ENCODE measurements at places on chromosomes 4 and X.

- no peak for DNase-seq
These were observed 7.9 kb downstream of the OGT start for GRCh38 chrX:71540801-71541200.

DNA sequence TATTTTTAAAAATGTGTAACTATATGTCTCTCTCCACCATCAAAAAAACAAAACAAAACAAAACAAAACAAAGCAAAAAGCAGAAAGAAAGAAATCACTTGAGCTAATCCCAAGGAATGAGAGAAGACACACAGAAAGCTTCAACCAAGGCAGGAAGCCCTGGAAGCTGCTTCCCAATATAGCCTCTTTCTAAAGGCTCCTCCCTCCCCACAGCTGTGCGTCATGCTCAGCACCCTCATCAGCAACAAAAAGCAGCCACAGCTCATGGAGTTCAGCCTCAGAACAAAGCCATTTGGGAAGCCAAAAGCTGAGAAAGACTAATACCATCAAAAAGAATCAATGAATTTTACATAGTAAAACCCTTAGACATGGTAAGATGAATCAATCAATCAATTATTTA lies 501.6 kb upstream of the SMIM31 start:
- DNase-seq: no peak

- peak; percentile 23 for DNase-seq
These were observed 105.4 kb downstream of the POLA1 start for GRCh38 chrX:24799078-24799477.

DNA sequence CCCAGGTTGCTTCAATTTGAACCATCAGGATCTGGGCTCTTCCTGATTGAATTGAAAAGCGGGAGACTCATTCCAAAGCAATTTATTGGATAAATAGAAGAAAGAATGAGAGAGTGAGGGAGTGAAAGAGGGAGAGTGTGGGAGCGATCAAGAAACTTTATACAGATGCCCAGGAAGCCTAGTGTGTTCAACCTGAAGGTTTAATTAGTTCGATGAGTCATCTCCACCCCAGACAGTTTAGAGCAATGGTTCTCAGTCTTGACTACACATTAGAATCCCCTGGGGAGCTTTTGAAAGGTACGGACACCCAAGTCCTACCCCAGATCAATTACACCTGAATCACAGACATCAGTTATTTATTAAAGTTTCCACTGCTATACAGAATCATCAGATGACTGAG lies 61.5 kb downstream of the GEMIN8 start:
- DNase-seq: no peak

DNA sequence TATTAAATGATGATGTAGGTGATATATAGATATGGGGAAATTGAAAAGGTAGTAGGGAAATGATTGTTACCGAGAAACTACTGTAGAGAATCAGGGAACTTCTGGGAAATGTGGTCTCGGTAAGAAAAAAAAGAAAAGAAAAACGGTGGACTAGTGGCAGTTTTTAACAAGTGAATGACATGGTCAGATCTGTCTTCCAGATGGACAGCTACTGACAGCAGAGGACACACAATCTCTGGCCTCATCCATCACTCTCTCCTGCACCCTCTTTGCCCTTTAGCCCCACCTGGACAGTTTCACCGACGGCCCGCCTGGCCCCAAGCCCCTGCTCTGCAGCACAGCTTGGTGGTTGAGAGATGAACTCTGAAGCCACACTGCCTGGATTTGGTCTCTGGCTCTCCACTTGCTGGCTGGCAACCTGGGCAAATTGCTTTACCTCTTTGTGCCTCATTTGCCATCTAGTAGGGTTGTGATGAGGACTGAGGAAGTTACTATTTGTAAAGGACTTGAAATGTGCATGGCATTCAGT lies 23.4 kb downstream of the RBM47 start:
- no peak for DNase-seq

- DNase-seq: no peak
These were observed 514.2 kb upstream of the DIPK2B start for GRCh38 chrX:45714866-45715265.

- DNase-seq: no peak
These were observed 403.6 kb upstream of the ANXA10 start for GRCh38 chr4:167688660-167689142.

GRCh38 chr4:141659539-141659938 lies 23.2 kb downstream of the IL15 start:
- DNase-seq: no peak

- no peak for DNase-seq
These were observed 50.3 kb downstream of the STPG2 start for GRCh38 chr4:98092833-98093439.

- no peak for DNase-seq
These were observed 156.3 kb downstream of the BTC start for GRCh38 chr4:74638001-74638400.

DNA sequence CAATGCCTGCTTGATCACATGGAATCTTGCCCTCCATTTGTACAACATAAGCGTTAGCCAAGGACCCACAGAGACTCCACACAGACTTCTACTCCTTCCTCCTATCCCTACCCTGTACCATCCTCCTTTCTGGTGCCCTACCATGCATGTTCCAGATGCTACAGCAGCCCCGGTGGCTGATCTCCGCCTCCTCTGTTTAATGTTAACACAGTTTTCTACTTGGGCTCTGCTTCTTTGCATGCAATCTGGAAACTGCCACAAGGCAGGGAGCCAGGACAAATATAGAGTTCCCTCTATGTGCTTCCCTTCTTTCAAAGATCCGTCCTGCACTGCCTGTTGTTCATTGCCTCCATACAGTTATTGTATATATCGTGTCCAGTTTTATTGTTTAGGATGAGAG lies 368.6 kb upstream of the TENM3 start:
- no peak for DNase-seq

- DNase-seq: no peak
These were observed 44.5 kb upstream of the IL2 start for GRCh38 chr4:122500852-122501501.

- DNase-seq: no peak
These were observed 96.4 kb downstream of the ANAPC10 start for GRCh38 chr4:145001635-145002034.

DNA sequence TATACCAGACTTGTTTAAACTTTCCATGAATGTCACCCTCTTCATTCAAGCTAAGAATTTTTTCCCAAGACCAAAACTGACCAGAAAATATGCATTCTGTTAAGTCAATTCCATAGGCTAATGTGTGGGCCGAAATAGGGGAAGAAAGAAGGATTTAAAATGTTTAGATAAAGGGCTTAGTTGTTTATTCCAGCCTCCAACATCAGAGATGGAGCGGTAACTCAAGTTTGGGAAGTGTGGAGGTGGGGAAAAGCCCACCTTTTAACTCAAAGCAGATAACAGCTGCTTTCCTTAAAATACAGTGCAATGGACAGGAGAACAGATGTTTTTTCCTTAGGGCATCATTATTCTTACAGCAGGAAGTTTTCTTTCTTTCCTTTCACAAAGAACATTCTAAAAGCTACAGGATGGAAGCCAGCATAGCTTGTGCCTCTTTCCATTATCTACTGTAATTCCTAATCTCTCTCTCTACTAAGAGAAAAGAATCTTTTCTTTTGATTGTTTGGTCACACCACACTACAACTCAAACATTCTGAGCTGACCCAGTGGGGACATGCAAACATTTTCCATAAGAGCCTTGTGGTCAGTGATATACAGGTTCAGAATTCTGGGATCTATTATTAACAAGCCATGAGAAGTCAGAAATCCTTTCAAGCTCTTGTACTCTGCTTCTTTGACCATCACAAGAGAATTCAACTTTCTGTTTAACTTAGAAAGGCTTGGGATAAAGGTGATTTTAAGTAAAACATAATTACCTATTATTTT lies 101.6 kb downstream of the PDE5A start:
- DNase-seq: no peak

DNA sequence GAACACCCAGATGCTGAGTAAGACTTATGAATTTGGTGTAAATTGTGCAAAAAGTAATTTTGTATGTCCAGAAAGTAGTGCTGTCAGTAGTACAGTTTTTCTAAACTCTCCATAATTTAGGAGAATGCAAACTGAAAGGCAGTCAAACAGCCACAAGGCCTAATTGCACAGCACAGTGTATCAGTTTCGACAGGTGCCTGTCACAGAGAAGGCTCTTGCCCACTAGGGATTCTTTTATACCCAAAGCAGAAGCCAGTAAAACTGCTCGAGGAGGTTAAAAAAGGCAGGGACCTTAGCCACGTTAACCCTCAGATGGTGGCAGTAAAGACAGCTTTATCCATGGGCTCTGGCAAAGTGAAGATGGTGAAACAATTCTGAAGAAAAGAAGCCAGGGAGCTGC lies 69.4 kb upstream of the GATB start:
- DNase-seq: no peak

- no peak for DNase-seq
These were observed 29.8 kb downstream of the IQCM start for GRCh38 chr4:149785696-149786431.

- DNase-seq: no peak
These were observed 1304.0 kb downstream of the FAM133A start for GRCh38 chrX:94977986-94978385.

GRCh38 chrX:110691446-110691845 lies 104.2 kb downstream of the CHRDL1 start:
- no peak for DNase-seq

- DNase-seq: no peak
These were observed 29.9 kb downstream of the TBL1X start for GRCh38 chrX:9494771-9495170.

DNA sequence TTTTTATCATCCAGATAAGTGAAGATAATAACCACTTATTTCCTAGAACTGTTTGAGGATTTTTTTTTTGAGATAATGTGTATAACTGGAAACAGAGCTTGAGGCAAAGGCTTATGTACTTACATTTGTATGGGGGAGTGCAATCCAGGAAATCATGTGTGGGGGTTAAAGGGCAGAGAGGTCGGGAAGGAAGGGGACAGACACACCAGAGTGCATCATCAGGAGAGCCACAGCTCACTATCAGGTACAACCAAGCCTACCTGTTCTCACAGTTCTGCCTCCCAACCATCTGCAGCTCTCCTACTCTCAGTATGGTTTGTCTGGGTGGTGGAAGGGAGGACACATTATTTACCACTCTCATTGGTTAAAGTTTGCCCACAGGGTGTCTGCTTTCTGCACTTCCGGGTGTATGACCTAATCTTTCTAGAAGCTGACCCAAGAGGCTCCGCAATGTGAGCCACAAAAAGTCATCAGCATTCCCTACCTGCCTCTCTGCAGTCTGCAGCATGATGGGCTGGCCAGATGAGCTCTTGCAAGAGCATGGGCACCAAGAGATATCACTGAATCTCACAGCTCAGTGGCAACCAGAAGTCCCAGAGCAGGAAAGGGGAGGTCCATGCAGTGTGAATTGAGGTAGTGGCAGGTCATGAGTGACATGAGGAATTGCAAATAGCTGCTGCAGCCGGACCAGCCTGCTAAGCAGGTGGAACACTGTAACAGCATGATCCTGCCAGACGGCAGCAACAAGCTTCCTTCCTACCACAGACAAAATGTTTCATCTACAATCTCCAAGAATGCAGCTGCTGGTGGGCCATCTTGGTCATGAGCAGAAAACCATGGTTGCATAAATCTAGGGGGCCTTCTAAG lies 36.9 kb upstream of the SPRY1 start:
- no peak for DNase-seq

GRCh38 chr4:188423039-188423438 lies 283.8 kb downstream of the TRIML1 start:
- no peak for DNase-seq

- DNase-seq: no peak
These were observed 1794.0 kb upstream of the PCDH7 start for GRCh38 chr4:28926156-28926555.

GRCh38 chr4:148515248-148515647 lies 73.0 kb upstream of the NR3C2 start:
- DNase-seq: no peak

DNA sequence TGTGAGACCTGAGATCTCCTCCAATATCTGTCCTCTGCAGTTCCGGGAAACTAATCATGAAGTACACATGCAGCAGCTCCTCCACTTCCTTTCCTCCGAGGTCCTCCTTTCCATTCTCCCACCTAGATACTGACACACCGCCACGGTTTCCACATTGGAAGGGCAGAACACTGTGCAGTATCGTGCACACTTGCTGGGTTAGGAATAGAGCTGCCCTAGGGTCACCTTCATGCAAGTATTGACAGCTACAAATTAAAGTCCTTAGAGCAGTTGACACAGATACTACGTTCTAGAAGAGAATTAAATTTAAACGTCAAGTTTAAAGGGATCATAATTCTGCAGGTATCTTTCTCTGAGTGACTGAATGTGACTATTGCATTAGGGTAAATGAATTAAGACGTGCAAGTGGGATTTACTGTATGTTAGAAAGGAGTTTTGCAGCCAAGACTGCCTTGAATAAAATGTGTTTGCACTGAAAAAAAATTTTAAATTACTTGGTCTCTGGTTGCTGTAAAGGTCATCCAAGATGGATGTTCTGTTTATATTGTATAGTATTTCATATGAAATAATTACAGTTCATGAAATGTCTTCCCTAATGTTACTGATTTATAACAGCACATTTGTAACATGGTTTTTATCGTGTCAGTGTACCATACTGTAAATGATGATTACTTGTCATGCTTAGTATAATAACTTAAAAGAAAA lies 117.7 kb downstream of the STOX2 start:
- no peak for DNase-seq

DNA sequence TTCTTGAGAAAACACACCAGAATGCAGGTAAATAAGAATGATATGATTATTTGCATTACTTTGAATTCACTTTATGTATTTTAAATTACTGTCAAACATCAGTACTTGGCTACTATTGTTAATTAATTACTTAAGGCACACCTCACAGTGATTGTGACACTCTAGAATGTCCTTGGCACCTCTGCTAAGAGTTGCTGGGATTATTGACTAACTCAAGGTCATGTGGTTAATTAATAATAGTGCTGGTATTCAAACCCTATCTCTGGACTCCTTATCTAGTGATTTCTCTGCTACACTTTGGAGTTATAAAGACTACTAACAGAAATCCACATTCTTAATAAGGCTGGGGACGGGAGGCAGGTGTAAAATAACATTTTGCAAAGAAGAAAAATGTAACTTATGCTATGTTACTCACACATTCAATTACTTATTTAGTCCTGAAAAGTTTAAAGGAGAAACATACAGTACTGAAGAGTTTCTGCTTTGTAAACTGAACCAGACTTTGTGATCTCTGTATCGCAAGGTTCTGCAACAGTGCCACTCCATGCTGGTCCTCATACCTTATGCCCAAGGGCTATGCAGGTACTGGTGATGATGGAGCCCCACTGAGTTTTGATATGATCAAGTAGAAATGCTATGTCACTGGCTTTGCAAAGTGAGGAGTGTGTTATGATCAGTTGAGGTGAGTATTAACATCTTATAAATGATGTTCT lies 242.7 kb downstream of the MID1IP1 start:
- DNase-seq: no peak

- no peak for DNase-seq
These were observed 389.2 kb upstream of the F9 start for GRCh38 chrX:139141370-139141769.

- DNase-seq: no peak
These were observed 128.6 kb downstream of the SHROOM3 start for GRCh38 chr4:76563454-76564122.

GRCh38 chr4:66609014-66609413 lies 936.3 kb downstream of the CENPC start:
- no peak for DNase-seq

GRCh38 chr4:78720994-78721677 lies 55.0 kb upstream of the BMP2K start:
- no peak for DNase-seq

GRCh38 chr4:130335417-130336194 lies 1239.7 kb downstream of the C4orf33 start:
- DNase-seq: no peak

Data from D341Med (cell line).